CD4-positive, alpha-beta T cell treated with Interleukin-2 at 100 ng/mL for 4 hours (primary cell): ENCODE measurements at places on chromosomes 4 and X.

- DNase-seq: no peak
Observed at GRCh38 chr4:97761445-97762114, 381.7 kb downstream of the STPG2 start.

DNA sequence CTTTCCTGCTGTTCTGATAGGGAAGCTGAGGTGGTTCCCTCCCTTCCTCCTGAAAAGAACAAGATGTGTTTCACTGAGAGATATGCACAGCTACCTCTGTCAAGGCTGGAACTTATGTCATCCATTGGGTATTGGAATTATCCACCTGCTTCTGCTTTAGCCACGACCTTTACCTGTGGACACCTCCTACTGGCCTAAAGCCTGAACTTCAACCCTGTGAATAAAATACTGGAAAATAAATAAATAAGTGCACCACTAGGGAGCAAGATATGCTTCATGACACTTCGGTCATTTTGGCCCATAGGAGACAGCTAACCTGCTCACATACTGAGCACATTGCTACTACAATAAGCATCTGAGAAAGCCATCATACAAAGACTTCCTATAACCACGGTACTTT is 419.9 kb upstream of the NWD2 start:
- DNase-seq: no peak

- DNase-seq: no peak
Observed at GRCh38 chr4:126737899-126738526, 894.7 kb upstream of the INTU start.

GRCh38 chr4:17068891-17069290 is 170.4 kb upstream of the LDB2 start:
- no peak for DNase-seq

GRCh38 chrX:152733261-152733975 is at the start of the genes CSAG1 and MAGEA12:
TSS of gene CSAG1 (minus strand) at chrX:152733721. CDS start at chrX:152732460, 1,261 bp downstream.
TSS of gene MAGEA12 (plus strand) at chrX:152733757. CDS start at chrX:152736162, 2,405 bp downstream.
- no peak for DNase-seq

- no peak for DNase-seq
Observed at GRCh38 chrX:13752141-13752540, 17.6 kb downstream of the OFD1 start.

DNA sequence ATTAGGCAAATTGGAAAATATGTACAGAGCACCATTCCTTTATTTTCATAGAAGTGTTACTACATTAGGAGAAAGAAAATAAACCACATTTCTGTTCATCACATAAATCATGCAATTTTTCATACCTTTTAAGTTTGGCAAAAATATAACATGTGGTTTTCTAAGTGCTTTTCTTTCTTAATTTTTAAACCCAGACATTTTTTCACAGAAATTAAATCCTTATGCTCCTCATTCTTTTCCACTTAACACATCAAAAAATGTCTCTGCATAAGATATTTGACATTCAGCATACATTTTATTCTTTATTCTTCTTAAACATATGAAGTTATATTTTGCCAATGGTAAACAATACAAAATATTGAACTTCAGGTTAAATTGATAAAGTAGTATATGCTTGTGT is 826.6 kb upstream of the SLIT2 start:
- DNase-seq: no peak

GRCh38 chrX:37782359-37782758 is 2.5 kb downstream of the CYBB start:
- DNase-seq: no peak

GRCh38 chrX:20487227-20487626 is 220.5 kb upstream of the RPS6KA3 start:
- no peak for DNase-seq
